ENCODE measurements at places on chromosomes 16 and 17.

- DNase-seq, result no peak
These were observed 8.1 kb downstream of the OR2C1 start for GRCh38 chr16:3363793-3364192.

GRCh38 chr17:68248199-68248825 is 469 bp downstream of the AMZ2 start:
- peak; percentile 18 for DNase-seq

DNA sequence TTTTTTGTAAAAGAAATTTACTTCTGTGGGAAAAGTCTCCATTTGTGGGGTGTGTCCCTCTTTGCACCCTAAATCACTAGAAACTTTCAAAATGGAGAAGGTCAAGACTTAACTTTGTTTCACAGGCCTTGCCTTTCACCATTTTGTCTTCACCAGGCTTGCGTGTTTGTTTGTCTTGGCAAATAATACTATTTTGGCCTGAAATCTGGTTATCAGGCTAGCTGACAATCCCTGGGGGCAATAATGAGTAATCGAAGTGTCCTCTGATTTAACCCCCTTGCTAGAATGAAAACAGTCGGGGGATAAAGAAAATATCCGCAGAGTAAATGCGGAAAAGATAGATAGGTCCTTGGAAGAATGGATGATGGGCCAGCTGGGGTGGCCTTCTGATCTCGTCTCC is 34.5 kb downstream of the SLC39A11 start:
- no peak for DNase-seq

DNA sequence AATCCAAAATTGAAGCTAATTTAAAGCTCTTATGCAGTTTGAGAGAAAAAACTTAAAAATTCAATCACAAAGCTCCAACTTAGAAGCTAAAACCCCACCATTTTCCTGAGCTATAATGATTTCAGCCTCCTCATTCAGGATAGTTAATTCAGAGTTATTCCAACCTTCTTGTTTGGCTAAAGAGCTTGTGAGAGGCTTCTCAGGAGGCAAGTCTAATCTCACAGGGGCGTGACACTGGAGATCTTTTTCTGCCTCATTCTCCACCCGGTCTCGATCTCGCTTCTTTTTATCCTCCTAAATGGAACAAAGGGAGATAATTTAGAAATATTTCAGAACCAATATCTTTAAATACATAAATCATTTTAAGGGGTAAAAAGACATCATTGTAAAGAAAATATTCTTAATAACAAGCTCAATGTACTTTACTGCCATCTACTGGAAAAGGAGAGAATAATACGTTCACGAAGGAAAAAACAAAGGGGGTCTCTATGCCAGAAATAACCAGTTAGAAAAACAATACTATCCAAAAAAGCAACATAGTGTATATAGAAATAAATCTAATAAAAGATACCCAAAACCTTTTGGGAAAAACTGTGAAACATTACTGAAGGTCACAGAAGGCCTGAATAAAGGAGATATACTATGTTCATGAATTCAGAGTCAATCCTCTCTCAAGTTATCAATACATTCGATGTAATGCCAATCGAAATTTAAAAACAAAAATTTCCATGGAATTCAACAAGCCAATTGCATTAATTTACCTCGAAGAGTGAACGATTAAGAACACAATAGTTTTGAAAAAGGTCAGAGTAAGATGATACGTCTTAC is 13.9 kb downstream of the BRD7 start:
- no peak for DNase-seq

Measured in HS-5 (cell line).